Activated B cell treated with CpG ODN at 0.5 μM for 24 hours (primary cell): ENCODE measurements at places on chromosomes 12 and 14. TPM values are rescaled to one million over a fixed set of nuclear protein-coding genes. Genes with fewer than 3 reads are reported as not detected.

HNF1A gene
- total RNA-seq = not detected in 2 replicates

GRCh38 chr12:43282106-43282505, 269.9 kb downstream of the ADAMTS20 start:
- DNase-seq = no peak

KRT71 gene
- not detected in 2 replicates for total RNA-seq

- no peak for DNase-seq
These were observed 12.9 kb upstream of the DCD start for GRCh38 chr12:54661048-54661447.

- no peak for DNase-seq
These were observed 31.7 kb upstream of the HELB start for GRCh38 chr12:66270613-66271012.

DNA sequence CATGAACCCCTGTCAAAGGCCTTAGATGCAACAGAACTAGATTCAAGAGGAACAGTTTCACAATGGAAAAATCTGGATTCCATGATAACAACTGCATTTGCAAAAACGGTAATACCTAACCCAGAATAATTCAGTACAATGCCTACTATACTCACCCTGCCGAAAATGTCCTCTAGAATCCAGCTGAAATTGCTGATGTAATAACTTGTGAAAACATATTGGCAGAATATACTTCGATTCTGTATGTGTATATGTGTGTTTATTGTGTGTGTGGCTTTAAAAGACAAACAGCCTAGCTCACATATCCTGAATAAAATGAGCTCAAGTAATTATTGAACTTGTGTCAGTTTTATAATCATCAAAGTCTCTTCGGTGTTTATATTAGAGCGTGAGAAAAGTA, 46.0 kb downstream of the PHLDA1 start:
- DNase-seq = no peak

NTN4 gene
- total RNA-seq = 0.20 and 1.1 TPM in 2 replicates

GPR68 gene
- 1.4 and 1.8 TPM in 2 replicates for total RNA-seq

- DNase-seq = no peak
These were observed 38.7 kb downstream of the ANO4 start for GRCh38 chr12:100833282-100833681.

- DNase-seq = no peak
These were observed 21.1 kb downstream of the SMCO2 start for GRCh38 chr12:27467641-27468040.

SPRING1 gene
- total RNA-seq = 31.6 and 36.4 TPM in 2 replicates

PMCH gene
- not detected in 2 replicates for total RNA-seq

GRCh38 chr14:53953002-53953827, 3.4 kb downstream of the BMP4 start:
- DNase-seq = no peak
